ENCODE measurements at places on chromosomes 1 and 21.
A peak's percentile ranks its signal among the peaks of the same experiment; 100 is the strongest.

DNA sequence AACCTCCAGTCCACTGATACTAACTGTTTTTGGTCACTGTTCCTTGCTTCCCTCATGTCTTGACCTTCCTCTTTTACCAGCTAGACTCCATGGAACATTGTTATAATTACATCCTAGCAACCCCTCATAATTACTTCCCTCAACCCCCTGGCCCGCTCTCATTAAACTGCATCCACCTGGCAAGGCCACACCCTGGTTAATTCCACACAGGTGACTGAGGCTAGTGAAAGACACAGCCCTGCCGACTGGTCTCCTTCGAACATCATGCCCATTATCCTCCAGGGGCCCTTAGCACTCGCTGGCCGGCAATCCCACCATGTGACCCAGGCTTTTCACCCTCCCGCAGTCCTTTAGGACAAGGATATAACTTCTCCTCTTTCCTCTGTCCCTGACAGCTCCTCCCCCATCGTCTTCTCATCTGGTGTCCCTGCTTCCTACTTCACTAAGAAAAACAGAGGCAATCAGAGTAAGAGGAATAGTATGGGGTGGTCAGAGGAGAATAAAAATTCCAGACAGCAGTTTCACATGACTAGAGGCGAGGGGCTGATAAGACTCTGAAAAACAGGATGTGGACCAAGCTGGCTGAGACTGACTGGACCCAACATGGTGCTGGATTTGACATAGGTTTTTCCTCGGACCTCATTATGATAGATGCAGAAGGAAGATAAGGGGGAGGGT, 8.8 kb upstream of the TENT5B start:
- no peak for DNase-seq

DNA sequence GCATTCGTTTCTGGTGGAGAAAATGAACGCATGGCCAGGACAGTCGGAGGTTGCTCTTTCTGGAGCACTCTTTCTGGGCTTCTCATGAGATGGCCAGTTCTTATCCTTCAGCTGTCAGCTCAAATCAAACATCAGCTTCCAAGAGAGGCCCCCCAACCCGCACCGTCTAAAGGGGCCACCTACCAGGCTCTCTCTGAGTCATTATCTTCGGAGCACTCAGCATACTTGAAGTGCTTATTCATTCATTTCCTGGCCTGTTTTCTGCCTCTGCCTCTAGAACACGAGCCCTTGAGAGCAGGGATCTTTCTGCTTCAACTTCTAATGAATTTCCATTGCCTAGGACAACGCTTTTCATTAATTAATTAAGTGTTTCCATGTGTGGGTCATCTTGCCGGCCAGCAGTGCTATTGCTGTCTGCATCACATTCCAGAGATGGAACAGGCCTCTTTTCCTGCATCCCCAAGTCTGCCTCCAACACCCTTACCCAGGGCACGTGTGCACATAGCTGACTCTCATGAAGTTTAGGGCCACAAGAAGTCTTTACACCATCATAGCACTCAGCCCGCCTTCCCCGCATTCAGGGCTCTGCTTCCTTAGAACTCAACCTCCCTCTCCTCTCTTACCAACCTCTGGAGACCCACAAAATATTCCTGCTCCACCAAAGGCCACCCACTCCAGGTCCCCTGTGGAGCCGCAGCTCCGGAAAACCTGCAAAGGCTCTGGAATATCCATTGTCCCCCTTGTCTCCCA, 52.1 kb upstream of the LAPTM5 start:
- peak; percentile 50 for DNase-seq

DNA sequence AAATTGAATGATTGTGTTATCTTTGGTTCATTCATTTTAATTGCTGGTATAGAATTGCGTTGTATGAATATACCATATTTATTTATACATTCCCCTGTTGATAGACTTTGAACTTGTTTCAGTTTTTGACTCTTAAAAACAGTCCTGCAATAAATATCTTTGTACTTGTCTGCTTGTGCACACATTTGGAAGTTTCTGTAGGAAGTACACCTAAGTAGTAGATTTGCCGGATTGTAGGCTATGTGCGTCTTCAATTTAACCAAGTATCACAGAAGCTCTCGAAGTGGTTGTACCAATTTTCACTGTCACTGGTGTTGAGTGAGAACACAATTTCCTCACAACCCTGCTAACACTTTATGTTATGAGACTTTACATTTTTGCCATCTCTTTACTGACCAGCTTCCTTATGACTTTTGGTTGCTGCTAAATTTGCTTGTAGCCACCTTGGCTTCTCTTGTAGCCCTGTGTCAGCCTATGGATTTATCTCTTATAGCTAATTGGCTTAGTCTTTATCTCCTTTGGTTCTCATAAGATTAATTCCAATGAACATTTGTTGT, 2.2 kb downstream of the TTC3 start:
- no peak for DNase-seq

DNA sequence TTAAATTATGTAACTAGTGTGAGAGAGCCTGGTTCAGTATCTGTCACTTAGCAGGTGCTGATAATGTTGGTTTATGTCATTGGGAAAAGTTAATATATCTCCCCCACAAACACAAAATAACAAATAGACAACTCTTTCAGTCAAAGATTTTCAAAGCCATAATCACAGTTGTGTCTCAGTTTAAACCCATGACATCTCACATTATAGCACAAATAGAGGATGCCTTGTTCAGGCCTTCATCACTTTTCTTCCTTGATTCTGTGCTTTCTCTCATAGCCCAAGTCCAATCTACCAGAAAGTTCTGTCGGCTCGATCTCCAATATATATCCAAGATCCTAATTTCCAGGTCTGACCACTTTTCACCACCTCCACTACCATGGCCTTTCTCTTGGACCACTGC, 6.2 kb upstream of the EPS15 start:
- no peak for DNase-seq

GRCh38 chr1:52623812-52624211, 9.2 kb upstream of the SHISAL2A start:
- no peak for DNase-seq

GRCh38 chr21:39064325-39065012, 118.8 kb downstream of the PSMG1 start:
- no peak for DNase-seq

- no peak for DNase-seq
These were observed 813.4 kb downstream of the ADGRL2 start for GRCh38 chr1:82614090-82614489.

DNA sequence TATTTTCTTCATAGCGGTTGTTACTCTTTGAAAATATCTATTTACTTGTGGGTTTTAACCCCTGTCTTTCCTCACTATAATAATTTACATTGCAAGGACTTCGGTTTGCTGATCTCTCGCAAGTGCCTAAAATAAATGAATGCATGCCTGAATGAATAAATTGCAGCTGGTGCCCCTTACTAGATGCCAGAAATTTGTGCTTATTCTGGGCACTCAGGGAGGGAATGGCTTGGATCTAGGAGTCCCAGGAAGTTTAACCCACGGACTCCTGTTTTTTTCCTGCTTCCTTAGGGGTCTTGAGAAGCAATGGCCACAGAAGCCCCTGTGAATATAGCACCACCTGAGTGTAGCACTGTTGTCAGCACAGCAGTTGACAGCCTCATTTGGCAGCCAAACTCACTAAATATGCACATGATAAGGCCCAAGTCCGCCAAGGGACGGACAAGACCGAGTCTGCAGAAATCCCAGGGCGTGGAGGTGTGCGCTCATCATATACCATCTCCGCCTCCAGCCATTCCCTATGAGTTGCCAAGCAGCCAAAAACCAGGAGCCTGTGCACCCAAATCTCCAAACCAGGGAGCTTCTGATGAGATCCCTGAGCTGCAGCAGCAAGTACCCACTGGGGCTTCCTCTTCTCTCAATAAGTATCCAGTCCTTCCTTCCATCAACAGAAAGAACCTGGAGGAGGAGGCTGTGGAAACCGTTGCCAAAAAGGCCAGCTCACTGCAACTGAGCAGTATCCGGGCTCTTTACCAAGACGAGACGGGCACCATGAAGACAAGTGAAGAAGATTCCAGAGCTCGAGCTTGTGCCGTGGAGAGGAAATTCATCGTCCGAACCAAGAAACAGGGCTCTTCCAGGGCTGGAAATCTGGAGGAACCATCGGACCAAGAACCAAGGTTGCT, 4.2 kb upstream of the PLA2G2C start:
- DNase-seq: no peak

- no peak for DNase-seq
These were observed 137.1 kb downstream of the PIK3R3 start for GRCh38 chr1:45995298-45995697.
